T1000 (cell line): ENCODE measurements at places on chromosomes 12 and 14.

- no peak for DNase-seq
Observed at GRCh38 chr12:130642856-130643255, 73.2 kb downstream of the RIMBP2 start.

DNA sequence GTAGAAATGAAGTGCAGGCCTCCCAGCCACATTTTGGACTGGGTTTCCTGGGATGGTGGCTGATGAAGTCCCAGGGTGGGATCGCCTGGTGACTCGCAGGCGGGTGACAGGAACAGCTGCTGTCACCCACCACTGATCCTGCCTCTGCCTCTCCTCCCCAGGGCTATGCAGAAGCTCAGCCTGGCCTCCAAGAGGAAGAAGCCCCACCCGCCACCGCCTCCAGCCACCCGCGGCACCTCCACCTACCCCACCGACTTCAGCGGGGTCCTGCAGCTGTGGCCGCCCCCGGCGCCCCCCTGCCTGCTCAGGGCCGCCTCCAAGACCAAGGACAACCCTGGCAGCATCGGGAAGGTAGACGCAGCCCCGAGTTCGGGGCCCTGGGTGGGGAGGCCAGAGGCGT is 28.3 kb downstream of the KIF26A start:
- no peak for DNase-seq

GRCh38 chr14:67911562-67911961 is 92.0 kb downstream of the RAD51B start:
- DNase-seq, result no peak

GRCh38 chr12:40688085-40688725 is 4.0 kb upstream of the CNTN1 start:
- DNase-seq, result no peak

GRCh38 chr14:61033855-61034254 is 52.8 kb downstream of the SLC38A6 start:
- DNase-seq, result no peak

GRCh38 chr12:2688381-2688931 is 106.3 kb upstream of the FKBP4 start:
- DNase-seq, result no peak

DNA sequence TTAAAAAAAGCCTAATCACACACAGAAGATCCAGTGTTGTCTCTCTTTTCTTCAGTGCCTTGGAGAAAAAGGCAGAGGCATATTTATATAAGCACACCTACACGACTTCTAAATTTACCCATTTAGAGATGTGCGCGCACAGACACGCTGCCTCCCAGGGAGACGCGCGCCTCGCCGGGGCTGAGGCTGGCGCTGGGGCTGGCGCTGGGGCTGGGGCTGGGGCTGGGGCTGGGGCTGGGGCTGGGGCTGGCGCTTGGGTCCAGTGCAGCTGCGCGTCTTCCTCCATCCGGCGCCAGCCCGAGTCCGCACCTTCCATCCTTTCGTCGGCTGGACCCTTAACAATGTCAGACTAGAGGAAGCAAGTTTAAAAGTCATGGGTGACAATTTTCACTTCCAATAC is 118.4 kb upstream of the ARID2 start:
- no peak for DNase-seq

DNA sequence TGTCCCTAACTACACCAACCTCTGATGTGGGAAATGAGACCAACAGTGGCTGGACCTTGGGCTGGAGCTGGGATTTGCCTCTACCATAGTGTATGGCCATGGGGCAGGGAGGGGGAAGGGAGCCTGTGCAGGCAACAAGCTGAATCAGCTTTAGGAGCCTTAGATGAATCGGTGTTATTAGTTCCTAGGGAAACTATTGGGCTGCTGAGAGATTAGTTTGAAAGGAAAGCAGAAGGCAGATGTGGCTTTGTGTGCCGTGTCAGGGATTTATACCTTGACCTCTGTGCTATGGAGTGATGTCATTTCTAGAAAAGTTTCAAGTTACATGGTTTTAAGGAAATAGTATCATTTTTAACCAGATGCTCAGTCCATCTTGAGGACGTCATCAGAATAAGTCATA is 19.5 kb upstream of the GAS2L3 start:
- no peak for DNase-seq
